ENCODE measurements at places on chromosomes 6 and 20.

DNA sequence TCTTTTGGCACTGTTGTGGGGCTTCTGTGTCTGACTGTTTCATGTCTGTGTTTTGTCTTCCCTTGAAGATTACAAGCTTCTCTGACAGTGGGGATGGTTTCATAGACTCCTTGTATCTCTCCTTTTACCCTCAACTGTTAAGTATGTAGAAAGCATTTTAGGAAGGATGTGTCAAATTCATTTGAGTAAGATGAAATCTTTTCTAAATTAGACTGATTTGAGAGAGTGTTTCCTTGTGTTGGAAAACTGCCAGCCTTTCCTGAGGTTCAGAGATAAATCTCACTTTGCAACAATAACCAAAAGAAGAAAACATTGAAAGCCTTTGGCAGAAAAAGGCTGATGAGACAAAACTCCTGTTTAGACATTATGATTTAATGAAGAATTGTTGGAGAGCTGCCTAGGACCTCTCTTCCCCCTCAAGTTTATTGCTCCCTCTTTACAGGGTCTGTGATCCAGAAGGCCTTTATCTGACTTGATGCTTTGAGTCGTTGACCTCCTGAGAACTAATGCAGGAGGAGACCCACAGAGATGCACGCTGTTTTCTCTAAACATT lies 68.3 kb downstream of the ANKS1A start:
- DNase-seq = no peak

- no peak for DNase-seq
These were observed 3.1 kb upstream of the RPS12 start for GRCh38 chr6:132811276-132811675.

- no peak for DNase-seq
These were observed 243.7 kb upstream of the CHD6 start for GRCh38 chr20:41861772-41862422.

- peak; percentile 40 for DNase-seq
These were observed 39.6 kb upstream of the CD93 start for GRCh38 chr20:23125625-23126191.

- no peak for DNase-seq
These were observed 182.4 kb downstream of the BCAS1 start for GRCh38 chr20:53887973-53888372.

Measured in GM10248 (cell line).